ENCODE measurements at places on chromosomes 3 and 15.

- peaks cover 10% of the 10 kb centered on the region for H3K4me1 ChIP-seq
- H3K4me3 ChIP-seq: no peak overlapping the region
- no peaks in the 10 kb centered on the region for H3K27me3 ChIP-seq
- no peak for DNase-seq
- H3K27ac ChIP-seq: no peak overlapping the region
- H3K36me3 ChIP-seq: peaks cover 4% of the 10 kb centered on the region
These were observed 362.6 kb downstream of the LPP start for GRCh38 chr3:188516515-188516914.

DNA sequence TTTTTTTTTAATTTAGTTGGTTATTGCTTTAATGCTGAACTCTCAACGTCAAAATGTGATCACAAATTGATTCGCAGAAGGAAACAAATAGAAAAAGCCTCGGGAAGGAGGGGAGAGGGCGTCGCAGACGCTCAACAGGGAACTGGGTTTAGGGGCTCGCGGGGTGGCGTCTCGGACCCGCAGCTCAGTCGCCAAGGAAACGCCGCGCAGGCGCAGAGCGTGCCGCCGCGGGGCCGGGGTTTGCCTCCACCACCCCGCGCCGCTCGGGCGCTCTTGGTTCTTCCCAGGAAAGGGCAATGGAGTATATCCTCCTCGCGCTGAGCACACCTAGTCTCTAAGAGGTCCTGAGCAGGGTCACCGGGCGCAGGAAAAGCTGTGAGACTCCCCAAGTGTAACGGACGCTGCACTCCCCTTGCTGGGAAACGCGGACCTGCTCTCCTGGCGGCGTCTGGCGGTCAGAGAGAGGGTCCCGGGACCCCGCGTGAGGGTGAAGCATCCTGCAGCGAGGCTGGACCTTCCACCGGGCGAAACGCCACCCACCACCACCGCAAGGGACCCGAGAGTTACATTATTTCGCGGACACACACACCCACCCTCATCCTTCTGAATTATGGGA, 753 bp downstream of the PLCH1 start:
- peak; percentile 49 for DNase-seq
- no peaks in the 10 kb centered on the region for H3K36me3 ChIP-seq
- no peak overlapping the region for H3K27ac ChIP-seq

- H3K4me1 ChIP-seq: peaks cover 29% of the 10 kb centered on the region
- H3K27me3 ChIP-seq: no peaks in the 10 kb centered on the region
- DNase-seq: no peak
These were observed 204.9 kb downstream of the KLHL25 start for GRCh38 chr15:85589851-85590250.

GRCh38 chr15:87959662-87960061, 296.9 kb downstream of the NTRK3 start:
- H3K27ac ChIP-seq: no peak overlapping the region
- H3K4me1 ChIP-seq: no peaks in the 10 kb centered on the region
- no peak for DNase-seq

DNA sequence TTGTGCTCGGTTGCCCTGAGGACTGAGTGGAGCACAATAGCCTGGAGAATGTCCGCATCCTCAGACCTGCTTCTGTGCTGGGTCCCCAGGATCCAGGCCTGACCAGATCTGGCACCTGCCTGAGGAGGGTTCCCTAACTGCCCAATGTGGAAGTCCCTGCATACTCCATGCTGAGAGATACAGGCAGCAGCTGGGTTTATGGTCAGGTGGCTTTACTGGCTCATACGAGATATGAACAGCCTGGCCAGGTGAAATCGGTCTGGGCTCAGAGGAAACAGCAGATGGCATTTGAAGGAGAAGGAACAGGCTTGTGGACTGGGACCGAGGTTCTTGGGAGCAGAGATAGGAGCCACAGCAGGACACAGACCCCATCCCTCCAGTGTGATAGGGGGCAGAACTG, 18.2 kb upstream of the KIF23 start:
- DNase-seq: no peak
- H3K4me3 ChIP-seq: no peak overlapping the region
- H3K36me3 ChIP-seq: no peaks in the 10 kb centered on the region
- peaks cover 10% of the 10 kb centered on the region for H3K27me3 ChIP-seq
- peaks cover 9% of the 10 kb centered on the region for H3K4me1 ChIP-seq

GRCh38 chr3:111917300-111917699, 58.2 kb downstream of the PHLDB2 start:
- H3K4me3 ChIP-seq: no peak overlapping the region
- peaks cover 2% of the 10 kb centered on the region for H3K36me3 ChIP-seq
- DNase-seq: no peak
- no peaks in the 10 kb centered on the region for H3K4me1 ChIP-seq
- H3K27ac ChIP-seq: no peak overlapping the region
- H3K27me3 ChIP-seq: no peaks in the 10 kb centered on the region

GRCh38 chr3:10443272-10444109, 61.9 kb downstream of the ATP2B2 start:
- no peaks in the 10 kb centered on the region for H3K36me3 ChIP-seq
- DNase-seq: no peak
- H3K4me1 ChIP-seq: peaks cover under 1% of the 10 kb centered on the region
- H3K27me3 ChIP-seq: peaks cover 8% of the 10 kb centered on the region
- no peak overlapping the region for H3K4me3 ChIP-seq

DNA sequence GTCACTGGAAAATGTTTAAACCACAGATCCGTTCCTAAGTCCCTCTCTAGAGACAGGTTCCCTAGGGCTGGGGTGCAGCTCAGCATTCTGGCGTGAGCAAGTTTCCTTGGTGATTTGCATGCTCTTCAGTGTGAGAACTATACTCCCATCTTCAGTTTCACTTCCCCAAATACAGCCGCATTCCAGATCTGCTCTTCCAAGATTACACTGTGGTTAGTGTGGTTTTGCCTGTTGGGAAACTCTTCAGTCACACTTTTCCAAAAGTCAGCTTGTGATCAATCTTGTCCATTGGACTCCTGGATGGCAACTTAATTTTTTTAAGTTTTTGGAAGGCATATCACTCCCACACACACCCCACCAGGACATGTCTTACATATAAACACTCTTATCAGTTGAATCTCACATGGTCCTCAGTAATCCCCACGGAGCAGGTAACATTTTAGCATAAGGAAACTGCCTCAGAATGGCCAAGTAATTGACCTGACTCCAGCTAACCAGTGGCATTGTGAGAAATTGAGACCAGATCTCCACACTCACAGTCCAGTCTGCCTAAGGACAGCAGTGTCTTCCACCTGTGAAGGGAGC, 33.5 kb upstream of the PTPN23 start:
- peaks cover 3% of the 10 kb centered on the region for H3K36me3 ChIP-seq
- H3K27ac ChIP-seq: no peak overlapping the region
- H3K4me1 ChIP-seq: no peaks in the 10 kb centered on the region
- no peaks in the 10 kb centered on the region for H3K27me3 ChIP-seq
- no peak overlapping the region for H3K4me3 ChIP-seq

DNA sequence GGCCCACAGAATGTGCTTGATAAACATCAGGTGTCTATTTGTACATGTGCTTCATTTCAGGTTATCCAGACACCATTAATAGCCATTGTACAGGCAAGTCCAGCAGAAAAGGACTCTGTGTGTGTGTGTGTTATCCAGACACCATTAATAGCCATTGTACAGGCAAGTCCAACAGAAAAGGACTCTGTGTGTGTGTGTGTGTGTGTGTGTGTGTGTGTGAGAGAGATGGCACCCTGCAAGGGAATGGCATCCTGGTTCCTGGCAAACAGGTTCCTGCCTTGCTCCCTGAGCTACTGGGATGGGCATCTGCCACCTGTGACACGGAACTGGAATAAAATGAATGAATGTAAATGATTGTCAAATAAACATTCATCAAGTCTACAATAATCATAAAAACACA, 11.7 kb downstream of the SUCLG2 start:
- H3K4me1 ChIP-seq: peaks cover 10% of the 10 kb centered on the region
- DNase-seq: no peak
- no peak overlapping the region for H3K27ac ChIP-seq
- H3K4me3 ChIP-seq: no peak overlapping the region
- H3K27me3 ChIP-seq: no peaks in the 10 kb centered on the region

GRCh38 chr3:9782770-9783169, 9.5 kb downstream of the TADA3 start:
- DNase-seq: no peak
- no peak overlapping the region for H3K4me3 ChIP-seq
- peaks cover 61% of the 10 kb centered on the region for H3K4me1 ChIP-seq
- peak overlapping the region; percentile 66 for H3K27ac ChIP-seq

DNA sequence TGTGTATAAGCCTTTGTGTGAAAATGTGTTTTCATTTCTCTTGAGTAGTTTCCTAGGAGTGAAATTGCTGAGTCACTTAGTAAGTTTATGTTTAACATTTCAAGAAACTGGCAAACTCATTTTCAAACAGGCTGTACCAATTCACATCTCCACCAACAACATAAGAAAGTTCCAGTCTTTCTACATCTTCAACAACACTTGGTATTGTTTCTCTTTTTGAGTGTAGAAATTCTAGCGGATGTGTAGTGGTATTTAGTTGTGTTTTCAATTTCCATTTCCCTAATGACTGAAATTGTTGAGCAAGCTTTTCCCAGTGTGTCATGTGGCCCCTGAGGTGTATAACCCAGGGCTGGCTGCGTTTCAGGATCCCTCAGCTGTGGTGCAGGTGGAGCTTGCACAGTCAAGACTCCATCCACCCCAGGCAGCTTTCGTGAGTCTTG, 258.5 kb downstream of the PDCD6IP start:
- peaks cover 7% of the 10 kb centered on the region for H3K36me3 ChIP-seq
- peak overlapping the region; percentile 37 for H3K27ac ChIP-seq
- peaks cover 13% of the 10 kb centered on the region for H3K27me3 ChIP-seq
- no peak overlapping the region for H3K4me3 ChIP-seq

GRCh38 chr3:170531657-170532335, 54.1 kb downstream of the SLC7A14 start:
- DNase-seq: no peak
- no peak overlapping the region for H3K4me3 ChIP-seq
- H3K36me3 ChIP-seq: no peaks in the 10 kb centered on the region
- H3K4me1 ChIP-seq: no peaks in the 10 kb centered on the region
- H3K27ac ChIP-seq: no peak overlapping the region

- no peaks in the 10 kb centered on the region for H3K4me1 ChIP-seq
- peaks cover 7% of the 10 kb centered on the region for H3K27me3 ChIP-seq
- no peak overlapping the region for H3K27ac ChIP-seq
- no peaks in the 10 kb centered on the region for H3K36me3 ChIP-seq
These were observed 83.0 kb downstream of the WNT7A start for GRCh38 chr3:13796701-13797460.

DNA sequence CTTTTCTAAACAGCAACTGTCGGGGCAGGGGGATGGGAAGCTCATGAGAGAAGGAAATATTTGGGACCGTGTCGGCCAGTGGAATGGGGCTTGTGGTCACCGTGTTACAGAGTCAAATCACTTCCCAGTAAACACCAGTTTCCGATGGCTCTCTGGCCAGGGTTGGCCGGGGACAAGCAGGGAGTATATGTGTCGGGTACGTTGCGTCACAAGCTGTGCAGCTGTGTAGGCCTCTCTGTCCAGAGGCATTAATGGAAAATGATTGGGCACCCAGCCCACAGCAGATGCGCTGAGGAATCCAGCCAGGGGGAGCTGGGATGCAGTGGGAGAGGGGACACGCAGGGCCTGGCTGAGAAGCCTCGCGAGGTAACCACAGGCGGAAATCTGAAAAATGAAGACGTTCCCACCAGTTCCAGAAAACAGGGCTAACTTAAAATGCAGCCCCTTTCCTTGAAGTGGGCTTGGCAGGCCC, 15.8 kb upstream of the ALDH1A3 start:
- DNase-seq: no peak
- H3K27me3 ChIP-seq: peaks cover 15% of the 10 kb centered on the region
- no peak overlapping the region for H3K4me3 ChIP-seq
- H3K4me1 ChIP-seq: no peaks in the 10 kb centered on the region

GRCh38 chr3:113051787-113052186, 61.0 kb downstream of the GTPBP8 start:
- no peak overlapping the region for H3K27ac ChIP-seq
- H3K27me3 ChIP-seq: no peaks in the 10 kb centered on the region
- no peak overlapping the region for H3K4me3 ChIP-seq
- DNase-seq: no peak
- peaks cover 2% of the 10 kb centered on the region for H3K36me3 ChIP-seq
- peaks cover 3% of the 10 kb centered on the region for H3K4me1 ChIP-seq

GRCh38 chr3:32583708-32584107, 13.1 kb upstream of the DYNC1LI1 start:
- H3K27me3 ChIP-seq: peaks cover 12% of the 10 kb centered on the region
- no peak overlapping the region for H3K27ac ChIP-seq
- H3K36me3 ChIP-seq: no peaks in the 10 kb centered on the region
- no peak for DNase-seq
- H3K4me1 ChIP-seq: no peaks in the 10 kb centered on the region

- no peaks in the 10 kb centered on the region for H3K36me3 ChIP-seq
- no peaks in the 10 kb centered on the region for H3K4me1 ChIP-seq
- DNase-seq: no peak
- no peak overlapping the region for H3K27ac ChIP-seq
- no peak overlapping the region for H3K4me3 ChIP-seq
These were observed 21.2 kb upstream of the PRR23E start for GRCh38 chr3:127171721-127172120.

GRCh38 chr15:98651036-98651481, 2.7 kb downstream of the IGF1R start:
- H3K27me3 ChIP-seq: peaks cover 51% of the 10 kb centered on the region
- no peak for DNase-seq
- peaks cover 28% of the 10 kb centered on the region for H3K4me1 ChIP-seq
- H3K36me3 ChIP-seq: peaks cover 2% of the 10 kb centered on the region

DNA sequence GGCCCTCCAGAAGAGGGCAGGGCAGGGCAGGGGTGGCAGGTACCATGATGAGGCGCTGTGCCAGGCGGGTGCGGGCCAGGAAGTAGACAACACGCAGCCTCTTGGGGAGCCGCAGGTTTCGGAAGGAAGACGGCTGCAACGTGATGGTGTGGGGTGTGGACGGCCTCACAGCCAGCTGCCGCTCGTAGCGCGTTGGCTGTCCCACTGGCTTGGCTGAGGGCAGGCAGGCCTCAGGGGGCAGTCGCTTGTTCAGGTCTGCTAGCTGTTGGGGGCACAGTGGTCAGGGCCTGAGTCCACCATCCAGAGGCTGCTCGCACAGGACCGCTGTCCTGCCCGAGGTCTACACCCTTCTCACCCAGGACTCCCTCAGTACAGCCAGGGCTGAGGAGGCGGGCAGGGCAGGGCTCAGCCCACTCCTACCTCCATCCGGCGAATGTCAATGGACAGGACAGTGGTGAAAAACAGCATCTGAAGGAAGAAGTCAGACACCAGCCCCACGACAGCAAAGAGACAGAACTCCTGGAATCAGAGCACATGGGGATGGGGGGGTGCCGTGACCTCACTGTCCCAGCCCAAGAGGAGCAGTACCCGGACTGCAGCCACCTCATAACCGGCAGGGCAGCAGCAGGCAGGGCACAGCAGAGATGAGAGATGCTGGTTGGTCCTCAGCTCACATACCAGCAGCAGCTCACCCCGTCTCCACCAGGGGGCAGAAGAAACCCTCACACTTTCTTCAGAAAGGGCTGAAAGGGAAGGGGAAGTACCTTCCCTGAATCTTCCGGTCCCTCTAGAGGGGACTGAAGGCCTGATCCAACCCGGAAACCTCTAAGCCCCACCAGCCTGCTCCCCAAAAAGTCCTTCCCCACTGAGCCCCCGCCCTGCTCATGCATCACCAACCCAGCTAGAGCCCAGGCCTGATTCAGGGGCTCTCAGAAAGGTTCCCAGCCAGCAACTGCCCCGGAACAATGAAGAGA, 40.0 kb downstream of the PTPN23 start:
- peaks cover 5% of the 10 kb centered on the region for H3K36me3 ChIP-seq
- DNase-seq: peak; percentile 95
- H3K27ac ChIP-seq: peak overlapping the region; percentile 98
- peaks cover 20% of the 10 kb centered on the region for H3K4me1 ChIP-seq
- H3K27me3 ChIP-seq: no peaks in the 10 kb centered on the region

- DNase-seq: no peak
- no peak overlapping the region for H3K27ac ChIP-seq
- no peaks in the 10 kb centered on the region for H3K4me1 ChIP-seq
These were observed 8.3 kb upstream of the KCNMB2 start for GRCh38 chr3:178527981-178528380.
